ENCODE measurements at places on chromosomes 16 and 17.
A peak's percentile ranks its signal among the peaks of the same experiment; 100 is the strongest.

DNA sequence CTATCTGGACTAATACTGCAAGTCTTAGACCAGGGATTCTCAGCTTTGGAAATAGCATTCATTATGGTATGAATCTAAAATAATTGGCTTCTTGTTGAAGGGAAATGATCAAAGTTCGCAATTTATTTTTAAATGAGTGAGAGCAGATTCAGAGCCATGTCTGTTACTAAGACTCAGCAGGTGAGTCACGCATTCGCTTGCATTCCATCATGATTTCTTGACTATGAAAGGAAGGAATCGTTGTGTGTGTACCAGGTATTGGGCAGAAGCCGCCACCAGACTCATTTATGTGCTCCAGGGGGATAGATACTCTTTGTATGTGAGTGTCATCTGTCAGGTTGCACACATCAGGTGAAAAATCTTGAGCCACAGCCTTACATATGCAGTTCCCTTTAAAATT lies 10.8 kb downstream of the GSG1L2 start:
- DNase-seq = no peak

- no peak for DNase-seq
These were observed 5.6 kb upstream of the CIITA start for GRCh38 chr16:10871157-10871991.

DNA sequence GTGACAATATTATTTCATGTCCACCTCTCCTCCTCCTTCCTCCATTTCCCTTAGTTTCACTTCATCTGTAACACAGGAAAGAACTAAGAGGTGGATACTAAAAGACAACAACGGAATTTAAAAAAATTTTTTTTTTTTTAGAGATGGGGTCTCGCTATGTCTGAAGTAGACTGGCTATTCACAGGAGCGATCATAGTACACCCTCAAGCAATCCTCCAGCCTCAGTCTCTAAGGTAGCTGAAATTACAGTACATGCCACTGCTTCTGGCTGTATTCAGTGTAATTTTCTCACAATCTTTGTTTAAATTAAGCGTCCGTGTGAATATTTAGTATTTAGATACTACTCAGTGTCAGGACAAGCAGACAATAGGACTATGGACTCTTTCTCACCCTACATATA lies 35.6 kb downstream of the FBXL20 start:
- no peak for DNase-seq

- no peak for DNase-seq
These were observed 2.5 kb downstream of the KRTAP2-2 start for GRCh38 chr17:41052566-41052965.

- no peak for DNase-seq
These were observed 19.7 kb downstream of the FOXL1 start for GRCh38 chr16:86597880-86598606.

DNA sequence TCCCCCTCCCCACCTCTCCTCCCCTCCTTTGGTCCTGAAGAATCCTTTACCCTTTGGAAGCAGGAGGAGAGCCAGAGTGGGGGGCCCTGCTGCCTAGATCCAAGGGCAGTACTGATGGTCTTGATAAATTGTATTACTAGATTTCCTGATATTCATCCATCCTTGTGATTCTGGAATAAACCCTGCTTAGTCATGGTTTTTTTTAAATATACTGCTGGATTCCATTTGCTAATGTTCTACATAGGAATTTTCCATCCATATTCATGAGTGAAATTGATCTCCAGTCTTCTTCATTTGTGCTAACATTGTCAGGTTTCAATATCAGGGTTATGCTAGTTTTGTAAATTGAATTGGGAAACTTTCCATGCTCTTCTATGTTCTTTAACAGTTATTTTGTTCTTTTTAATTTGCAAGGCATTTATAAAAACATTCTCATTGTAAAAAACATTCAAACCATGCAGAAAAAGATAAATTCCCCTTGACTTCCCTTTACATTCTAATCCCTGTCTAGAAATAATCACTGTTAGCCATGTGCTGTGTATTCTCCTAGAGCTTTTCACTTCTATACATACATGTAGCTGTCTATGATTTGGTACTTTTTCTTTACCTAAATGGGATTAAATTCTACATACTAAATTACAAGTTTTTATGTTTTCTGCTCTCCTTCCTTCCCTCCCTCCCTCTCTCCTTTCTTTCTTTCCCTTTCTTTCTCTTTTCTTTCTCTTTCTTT lies 56.7 kb downstream of the CCDC42 start:
- no peak for DNase-seq

DNA sequence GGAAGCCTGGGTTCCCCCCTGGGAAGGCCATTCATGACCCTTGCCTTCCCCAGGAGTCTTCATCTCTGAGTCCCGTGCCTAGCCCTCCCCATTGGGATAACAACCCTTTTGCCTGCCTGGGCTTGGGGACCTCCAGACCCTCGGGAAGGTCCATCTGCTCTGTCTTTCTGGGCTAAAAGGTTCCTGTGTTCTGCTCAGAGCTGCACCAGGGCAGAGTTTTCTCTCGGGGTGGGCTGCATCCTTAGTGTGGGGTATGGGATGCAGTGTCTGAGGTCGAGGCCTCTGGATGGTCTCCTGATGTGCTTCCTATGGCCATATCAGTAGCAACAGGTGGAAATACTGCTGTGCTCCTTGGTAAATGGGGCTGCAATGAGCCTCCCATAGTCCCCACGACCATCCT lies 22.9 kb upstream of the PLLP start:
- DNase-seq = no peak

- DNase-seq = no peak
These were observed 1447.4 kb upstream of the GOT2 start for GRCh38 chr16:60181536-60181935.

DNA sequence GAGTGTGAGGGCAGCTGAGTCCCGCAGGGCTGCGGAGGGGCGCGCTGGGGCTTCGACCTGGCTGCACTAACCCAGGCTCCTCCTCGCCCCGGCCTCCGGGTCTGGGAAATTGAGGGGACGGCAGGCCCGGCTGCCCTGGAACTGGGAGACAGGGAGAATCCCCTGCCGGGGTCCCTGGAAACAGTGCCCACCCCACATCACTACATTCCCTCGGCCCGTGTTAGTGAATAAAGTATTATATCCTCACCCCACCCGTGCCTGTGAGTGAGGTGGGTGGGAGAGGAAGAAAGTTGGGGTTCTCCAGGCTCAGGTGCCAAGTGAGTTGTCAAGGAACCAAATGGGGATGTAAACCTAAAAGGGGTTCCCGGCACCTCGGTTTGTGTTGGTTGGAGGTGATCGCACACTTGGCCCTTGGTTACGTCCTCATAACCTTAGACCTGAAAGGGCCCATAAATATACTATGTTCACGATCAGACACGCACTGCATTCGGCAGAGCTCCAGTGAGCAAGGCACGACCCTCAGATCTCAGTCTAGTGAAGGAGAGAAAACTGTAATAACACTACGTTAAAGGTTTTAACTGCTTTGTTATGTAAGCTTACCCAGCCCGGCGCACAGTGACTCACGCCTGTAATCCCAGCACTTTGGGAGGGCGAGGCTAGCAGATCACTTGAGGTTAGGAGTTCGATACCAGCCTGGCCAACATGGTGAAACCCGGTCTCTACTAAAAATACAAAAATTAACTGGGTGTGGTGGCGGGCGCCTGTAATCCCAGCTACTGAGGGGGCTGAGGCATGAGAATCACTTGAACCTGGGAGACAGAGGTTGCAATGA lies 11.2 kb downstream of the ZNF771 start:
- DNase-seq = no peak

GRCh38 chr17:20228860-20229259 lies 219.7 kb downstream of the SPECC1 start:
- no peak for DNase-seq

DNA sequence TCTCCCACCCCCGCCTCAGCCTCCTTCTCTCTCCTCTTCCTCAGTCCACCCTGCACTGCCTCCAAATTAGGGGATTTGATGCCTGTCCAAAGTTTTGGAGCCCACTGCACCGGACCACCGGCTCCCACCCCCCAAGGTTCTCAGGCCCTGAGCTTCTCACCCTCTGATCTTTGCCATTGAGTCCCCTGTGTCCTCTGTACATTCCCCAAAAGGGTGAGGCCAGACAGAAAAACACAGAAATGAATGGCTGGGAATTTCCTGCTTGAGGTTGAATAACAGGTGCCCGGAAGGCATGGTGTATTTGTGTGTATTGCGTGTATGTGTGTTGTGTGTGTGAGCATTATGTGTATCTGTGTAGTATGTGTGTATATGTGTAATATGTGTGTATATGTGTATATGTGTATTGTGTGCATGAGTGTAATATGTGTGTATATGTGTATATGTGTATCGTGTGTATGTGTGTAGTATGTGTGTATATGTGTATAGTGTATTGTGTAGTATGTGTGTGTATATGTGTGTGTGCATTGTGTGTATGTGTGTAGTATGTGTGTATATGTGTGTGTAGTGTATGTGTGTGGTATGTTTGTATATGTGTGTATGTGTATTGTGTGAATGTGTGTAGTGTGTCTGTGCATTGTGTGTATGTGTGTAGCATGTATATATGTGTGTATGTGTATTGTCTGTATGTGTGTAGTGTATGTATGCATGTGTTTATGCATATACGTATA lies 16.0 kb upstream of the CCL17 start:
- DNase-seq = no peak

DNA sequence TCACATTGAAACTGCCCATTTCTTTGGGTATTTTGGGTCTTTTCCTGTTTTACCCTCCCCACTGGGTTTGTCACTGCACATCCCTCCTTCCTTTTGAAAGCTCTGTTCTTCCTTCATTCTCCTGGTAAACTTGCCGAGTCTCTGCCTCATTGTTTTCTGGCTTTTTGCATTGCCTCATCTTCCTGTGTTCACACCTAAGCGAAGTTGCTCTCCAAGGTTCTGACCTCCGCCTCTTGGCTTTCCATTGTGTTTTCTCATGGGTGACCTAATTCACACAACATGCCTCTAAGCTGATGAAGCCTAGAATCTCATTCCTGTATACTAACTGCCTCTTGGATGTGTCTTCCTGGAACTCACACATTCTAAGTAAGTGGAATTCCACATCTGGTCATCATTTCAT lies 1096.1 kb upstream of the EEF2KMT start:
- DNase-seq = peak; percentile 81

GRCh38 chr17:45139533-45139920 lies 4.0 kb downstream of the ACBD4 start:
- DNase-seq = no peak

GRCh38 chr17:50533720-50534148 lies 1.2 kb downstream of the EPN3 start:
- DNase-seq = no peak

DNA sequence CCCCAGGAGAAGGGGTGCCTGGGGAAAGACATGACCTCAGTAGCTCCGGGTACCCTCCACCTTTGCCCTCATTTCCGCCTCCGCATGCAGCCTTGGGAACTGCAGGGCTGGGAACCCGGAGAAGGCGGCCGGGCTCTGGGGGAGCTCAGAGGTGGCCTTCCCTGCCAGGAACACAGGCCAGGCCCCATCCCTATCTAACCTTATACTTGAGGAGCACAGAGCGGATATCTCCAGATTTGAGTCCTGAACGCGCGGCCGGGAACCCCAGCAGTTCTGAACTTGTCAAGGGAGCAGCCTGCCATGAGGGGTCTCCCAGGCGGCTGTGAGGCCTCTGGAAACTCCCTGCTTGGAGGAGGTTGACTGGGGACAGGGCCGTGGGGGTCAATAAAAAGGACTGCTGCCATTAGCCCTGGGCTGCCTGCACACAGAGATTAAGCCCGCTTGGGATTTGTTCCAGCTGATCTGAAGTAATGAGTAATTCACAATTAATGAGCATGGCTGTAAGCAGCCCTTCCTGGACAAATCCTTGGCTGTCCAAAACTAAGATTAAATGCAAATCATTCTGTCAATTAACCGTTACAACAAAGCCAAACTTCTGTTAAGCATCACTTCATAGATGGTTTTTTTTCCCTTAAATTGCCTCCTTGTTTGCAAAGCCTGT lies 26.3 kb upstream of the METRNL start:
- DNase-seq = peak; percentile 57

- DNase-seq = no peak
These were observed 4.0 kb upstream of the ASPSCR1 start for GRCh38 chr17:81973432-81973831.

DNA sequence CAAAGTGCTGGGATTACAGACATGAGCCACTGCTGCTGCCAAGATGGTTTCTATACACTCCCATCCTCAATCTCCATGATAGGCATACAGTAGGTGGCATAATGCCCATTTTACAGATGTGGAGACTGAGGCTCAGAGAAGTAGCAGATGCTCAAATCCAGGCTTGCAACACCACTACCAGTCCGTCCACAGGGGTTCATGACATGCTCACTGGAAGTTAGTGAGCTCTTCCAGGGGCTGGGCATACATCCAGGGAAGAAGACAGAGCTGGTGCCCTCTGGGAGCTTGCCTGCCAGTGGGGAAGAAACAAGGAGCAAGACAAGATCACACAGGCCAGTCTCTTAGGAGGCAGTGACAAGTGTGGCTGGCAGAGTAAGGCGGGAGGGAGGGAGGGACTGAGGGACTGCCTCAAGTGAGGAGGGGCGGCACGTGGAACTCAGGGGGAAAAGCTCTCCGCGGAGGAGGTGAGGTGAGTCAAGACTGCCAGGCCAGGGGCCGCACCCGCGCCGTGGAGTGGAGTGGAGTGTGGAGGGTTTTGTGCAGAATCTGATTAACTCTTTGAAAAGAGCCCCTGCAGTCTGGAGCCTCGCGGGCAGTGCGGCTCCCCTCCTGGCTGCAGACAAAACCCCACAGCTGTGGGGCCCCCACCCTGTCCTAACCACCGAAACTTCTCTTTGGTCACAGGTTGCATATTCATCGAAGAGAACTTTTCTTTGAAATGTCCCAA lies 27.9 kb downstream of the SREBF1 start:
- peak; percentile 88 for DNase-seq

- DNase-seq = no peak
These were observed 54.8 kb downstream of the VMP1 start for GRCh38 chr17:59762049-59762823.

DNA sequence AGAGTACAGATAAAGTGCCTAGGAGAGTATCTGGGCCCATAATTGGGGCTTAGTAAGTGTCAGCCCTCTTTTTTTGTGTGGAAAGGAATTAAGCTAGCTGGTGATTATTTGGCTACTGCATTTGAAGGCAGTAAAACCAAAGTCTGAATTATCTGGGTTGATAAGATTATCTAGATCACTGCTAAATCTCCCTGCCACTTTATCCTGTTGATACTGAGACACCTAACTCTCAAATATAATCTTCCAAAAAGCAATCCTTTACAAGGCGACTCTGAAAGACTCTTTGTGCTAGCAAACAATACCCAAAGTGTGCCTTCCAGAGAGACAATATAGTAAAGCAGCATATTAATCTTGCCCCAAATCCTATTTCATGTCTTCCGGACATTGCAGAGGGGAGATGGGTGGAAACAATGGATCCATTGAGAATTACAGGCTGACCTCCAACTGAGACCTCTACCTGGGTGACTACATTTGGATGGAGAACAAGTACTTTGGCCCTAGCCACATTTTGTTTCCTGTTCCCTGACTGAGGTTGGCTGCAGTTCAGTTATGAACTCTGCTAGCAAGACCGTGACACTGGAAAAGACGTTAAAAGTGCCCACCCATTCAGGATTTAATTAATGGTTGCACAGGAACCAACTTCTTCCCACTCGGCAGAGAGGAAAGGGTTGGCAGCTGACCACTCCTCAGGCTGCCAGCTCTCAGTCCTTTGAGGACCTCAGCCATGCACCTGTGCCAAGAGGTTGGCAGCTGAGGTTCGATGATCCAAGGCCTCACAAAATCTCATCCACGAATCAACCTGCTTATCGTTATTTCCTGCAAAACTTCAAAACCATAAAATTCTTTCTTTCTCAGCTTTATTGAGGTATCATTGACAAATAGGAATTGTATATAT lies 72.6 kb downstream of the SYCE1L start:
- no peak for DNase-seq

Data from islet precursor cell (in vitro differentiated cells).